ENCODE measurements at places on chromosomes 2 and 18.

DNA sequence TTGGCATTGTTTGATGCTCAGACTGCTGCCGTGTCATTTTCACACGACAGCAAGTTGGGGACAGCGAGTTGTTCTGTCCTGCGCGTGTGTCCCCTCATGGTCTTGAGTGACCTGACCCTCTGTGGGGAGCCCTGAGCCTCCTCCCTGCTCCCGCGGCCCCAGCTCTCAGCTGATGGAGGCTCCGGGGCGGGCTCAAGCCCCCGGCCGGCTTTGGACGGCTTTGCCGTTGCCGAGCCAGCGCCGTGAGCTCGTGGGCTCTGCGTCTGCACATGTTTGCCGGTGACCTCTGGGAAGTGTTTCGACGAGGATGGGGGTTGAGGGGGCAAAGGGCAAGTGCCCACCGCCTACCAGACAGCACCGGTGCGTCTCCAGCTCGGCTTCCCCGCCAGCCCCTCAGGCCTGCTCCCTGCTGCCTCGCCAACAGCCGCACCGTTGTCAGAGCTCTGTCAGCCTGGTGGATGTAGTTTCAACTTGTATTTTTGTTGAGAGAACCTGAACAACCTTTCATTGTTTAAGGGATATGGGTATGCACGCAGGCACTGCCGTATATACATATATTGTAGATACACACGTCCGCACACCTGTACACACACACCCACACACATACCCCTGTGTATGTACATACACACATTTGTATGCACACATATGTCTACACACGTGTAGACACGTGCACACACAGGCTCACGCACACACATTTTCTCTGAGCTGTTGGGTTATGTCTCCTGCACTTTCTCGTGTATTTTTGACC, 13.7 kb downstream of the PDCD1 start:
- DNase-seq = peak; percentile 15

GRCh38 chr2:177667626-177668025, 275.1 kb downstream of the AGPS start:
- no peak for DNase-seq

DNA sequence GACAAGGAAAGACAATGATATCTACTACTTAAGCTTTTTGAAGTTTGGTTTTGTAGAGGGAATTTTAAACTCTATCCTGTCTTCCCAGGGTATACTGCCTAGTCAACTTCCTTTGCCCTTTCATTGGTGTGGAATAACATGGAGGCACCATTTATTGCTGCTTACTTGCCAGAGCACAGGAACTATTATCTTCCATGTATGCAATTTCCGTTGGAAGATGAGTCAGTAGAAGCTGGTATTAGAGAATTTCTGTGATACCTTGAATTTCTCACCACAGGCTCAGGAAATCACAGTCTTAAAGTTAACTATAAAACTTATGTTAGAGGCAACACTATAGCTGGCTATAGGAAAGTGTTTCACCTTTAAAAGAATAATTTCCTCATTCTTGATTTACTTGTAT, 40.9 kb upstream of the RGPD4 start:
- DNase-seq = no peak

DNA sequence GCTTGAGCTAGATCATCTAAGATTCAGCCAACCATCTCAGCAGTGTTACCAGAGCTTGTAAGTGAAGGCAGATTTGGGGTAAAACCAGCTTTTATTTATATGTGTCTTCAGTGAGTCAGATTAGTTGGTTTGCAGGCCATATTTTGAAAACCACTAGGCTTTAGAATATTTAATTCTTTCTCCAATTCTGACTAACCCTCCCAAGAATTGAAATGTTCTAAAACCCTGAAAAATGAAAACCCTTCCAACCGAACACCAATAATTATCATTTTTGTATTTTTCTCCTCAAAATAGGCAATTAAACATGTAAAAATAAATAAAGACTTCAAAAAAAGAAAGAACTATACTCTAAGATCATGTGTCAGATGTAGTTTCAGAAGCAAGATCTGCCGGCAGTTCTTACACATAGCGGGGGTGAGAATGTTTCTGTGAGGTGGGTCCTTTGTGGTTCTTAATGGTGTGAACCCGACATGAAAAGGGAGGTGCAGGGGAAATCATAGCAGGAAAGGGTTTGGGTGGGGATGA, 14.2 kb downstream of the PLEK start:
- DNase-seq = no peak

- no peak for DNase-seq
These were observed 23.3 kb downstream of the MYO3B start for GRCh38 chr2:170201275-170201674.

DNA sequence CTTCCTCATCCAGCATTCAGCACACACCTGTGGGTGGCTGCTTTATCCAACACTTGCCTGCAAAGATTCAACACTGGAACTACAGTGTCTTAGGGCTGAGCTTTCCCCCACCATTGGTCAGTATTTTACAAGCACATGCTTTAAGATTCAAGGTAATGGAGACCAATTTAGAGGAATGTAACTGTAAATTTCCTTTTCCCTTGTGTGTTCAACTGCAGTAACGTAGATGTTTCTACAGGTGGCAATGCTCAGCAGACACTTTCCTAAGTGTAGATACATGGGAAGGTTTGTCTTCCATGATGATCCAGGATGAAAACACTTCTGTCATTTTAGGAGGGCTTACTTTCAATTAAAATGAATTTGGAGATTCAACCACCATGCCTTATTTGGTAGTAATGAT, 143.6 kb upstream of the PXDN start:
- DNase-seq = no peak

DNA sequence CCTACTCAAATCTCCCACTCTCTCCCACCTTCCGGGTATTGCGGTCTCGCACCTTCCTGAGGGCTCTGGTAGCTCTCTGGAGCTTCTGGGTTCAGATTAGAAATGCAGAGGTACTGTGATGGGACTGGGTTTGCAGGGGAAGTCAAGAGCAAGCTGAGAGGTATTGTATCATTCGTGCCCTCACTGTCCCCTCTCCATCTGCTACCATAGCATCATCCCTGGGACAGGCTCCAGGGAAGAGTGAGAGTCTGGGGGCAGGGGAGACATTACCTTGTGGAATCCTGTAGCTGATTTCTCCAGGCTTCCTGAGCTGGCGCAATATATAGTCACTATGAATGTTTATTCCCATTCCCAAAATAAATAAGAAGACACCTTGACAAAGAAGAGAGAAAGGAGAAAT, 49.6 kb downstream of the SRD5A2 start:
- DNase-seq = no peak

- DNase-seq = no peak
These were observed 15.5 kb downstream of the KLF7 start for GRCh38 chr2:207150284-207150683.

GRCh38 chr18:32754508-32755263, 18.1 kb downstream of the KLHL14 start:
- DNase-seq = peak; percentile 45

GRCh38 chr2:16940214-16940613, 274.6 kb upstream of the CYRIA start:
- no peak for DNase-seq

GRCh38 chr18:2709316-2709715, 53.8 kb downstream of the SMCHD1 start:
- no peak for DNase-seq

GRCh38 chr2:218819093-218819492, 12.5 kb downstream of the PRKAG3 start:
- DNase-seq = no peak

- no peak for DNase-seq
These were observed 162.6 kb downstream of the QPCT start for GRCh38 chr2:37507051-37507410.

DNA sequence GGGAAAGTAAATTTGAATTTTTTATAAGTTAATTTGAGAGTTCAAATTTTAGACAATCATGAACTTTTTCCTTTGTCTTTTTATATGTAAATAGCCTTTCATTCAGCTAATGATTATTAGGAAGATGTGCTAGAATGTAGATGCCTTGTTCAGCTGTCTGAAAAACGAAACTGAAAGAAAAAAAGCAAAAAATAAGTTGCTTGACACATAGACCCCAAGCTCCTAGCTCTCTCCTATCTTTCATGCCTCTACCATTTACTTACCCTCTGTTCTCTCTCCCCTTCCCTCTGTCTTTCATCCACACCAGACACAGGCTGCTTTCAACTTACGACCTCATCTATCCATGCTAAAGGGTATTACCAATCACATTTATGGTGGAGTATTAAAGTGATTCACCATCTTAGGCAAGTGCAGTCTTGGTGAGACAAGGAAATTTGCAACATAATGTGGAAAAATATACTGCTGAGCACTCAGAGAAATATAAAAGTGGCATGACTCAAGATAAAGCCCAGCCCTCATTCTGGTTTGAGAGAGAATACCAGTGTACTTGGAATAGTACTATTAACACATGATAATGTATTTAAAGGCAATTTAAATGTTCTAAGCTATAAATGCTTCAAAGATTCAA, 425.6 kb downstream of the SUCLG1 start:
- no peak for DNase-seq

- no peak for DNase-seq
These were observed 160.4 kb upstream of the CCDC195 start for GRCh38 chr2:224876522-224876921.

DNA sequence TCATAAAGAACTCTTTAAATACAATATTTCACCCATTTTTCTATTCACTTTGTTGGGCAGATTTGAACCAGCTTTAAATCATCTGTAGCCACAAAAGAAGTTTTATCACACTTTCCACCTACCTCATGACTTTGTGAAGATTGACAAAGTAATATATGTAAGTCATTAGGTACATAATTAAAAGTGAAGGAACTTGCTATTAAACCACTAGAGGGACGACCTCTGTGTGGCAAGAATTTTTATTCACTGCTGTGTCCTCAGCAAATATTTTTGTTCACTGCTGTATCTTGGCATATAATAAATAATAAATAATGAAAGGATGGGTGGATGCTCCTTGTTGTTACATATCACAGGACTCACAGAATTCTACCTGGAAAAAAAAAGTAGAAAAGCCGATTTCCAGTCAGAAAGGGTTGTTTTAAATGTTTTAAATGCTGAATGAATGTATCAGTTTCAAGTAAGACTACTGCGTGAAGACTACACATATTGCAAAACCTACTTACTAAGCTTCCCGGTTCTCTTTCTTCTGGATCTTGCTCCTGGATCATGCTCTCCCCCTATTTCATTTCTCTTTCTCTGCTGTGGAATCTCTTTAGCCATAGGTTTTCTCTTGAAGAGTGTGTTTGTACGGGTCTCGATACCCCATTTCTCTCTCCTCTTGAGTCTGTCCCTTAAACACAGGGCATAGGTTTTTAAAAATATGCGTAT, 44.8 kb downstream of the KCMF1 start:
- no peak for DNase-seq

GRCh38 chr2:151851761-151852160, 23.5 kb upstream of the ARL5A start:
- no peak for DNase-seq

DNA sequence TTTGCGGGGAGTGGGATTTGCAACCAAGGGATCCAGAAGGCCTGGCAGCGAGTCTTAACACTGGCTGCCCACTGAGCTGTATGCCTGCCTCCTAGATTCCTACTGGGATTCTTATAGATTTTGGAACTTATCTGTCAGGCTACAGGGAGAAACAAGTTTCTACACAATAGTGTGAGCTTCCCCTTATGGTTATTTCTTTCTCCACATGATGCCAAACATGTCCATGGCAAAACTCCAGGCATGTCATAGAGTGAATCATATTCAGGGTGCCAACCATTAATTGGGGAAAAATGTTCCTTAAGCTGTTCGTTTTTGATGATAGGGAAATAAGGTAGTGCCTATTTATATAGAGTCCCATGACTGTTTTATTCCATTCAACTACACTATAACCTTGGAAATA, 1185.2 kb upstream of the CELF4 start:
- no peak for DNase-seq

DNA sequence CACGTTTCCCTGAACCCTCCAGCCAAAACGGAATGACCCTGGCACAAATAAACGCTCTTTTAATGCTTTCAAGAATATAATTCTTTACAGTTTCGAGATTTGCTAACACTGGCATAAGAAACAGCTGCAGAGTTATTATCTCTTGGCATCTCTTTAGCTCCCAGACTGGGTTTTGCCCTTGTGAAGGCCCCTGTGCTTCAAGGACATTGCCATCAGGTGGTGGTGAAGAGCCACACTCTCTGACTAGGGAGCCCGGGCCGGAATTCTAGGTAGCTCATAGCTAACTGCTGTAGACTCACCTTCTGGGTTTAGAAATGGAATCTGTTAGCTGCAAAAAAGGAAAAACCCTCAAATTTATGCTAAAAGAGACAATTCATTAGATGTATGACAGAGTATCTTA, 13.3 kb upstream of the GALNT14 start:
- DNase-seq = peak; percentile 20
